CD4-positive, alpha-beta T cell (primary cell): ENCODE measurements at places on chromosomes 13 and 19.

DNA sequence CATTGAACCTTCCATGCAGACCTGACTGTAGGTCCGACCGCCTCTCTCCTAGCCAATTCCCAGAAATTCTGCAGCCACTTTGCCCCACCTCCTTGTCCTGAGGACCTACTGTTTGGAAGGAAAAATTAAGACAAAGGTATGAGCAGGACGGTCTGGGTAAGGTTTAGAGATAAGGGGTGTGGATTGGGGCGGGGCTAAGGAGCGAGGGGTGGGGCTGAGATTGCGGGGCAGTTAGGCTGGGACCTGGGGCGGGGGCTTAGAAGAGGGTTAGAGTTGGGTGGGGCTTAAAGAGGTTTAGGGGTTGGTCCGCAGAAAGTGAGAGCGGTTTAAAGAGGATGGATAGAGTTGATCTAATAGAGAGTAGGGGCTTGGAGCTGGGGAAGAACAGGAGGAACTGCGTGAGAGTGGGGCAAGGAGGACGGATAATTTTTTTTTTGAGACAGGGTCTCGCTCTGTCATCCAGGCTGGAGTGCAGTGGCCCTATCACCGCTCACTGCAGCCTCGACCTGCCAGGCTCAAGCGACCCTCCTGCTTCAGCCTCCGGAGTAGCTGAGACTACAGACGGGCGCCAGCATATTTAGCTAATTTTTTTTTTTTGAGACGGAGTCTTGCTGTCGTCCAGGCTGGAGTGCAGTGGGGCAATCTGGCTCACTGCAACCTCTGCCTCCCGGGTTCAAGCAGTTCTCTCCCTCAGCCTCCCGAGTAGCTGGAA lies 1.7 kb upstream of the ZNF865 start:
- no peak for DNase-seq

DNA sequence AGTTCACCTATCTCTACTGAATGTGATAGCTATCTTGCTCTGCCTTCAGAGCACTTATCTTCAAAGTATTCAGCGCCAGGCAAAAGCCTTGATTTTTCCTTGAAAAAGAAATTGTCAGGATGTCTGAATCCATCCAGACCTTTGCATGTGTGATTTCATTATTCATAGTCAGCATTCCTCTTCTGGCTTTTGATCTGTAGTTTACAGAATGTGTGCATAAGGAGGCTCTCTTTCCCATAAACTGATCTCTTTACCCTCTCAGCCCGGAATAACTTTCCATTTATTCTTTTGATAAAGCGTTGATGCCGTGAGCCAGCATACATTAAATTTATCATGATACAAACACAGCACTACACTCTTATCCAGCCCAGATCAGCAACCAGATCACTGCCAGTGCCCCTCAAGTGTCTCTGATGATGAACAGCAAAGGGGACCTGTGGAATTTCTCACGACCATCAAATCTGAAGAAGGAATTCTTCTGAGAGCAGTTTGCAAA lies 130.8 kb downstream of the DNAJC15 start:
- DNase-seq: no peak

- DNase-seq: no peak
Observed at GRCh38 chr13:85386424-85386823, 412.8 kb downstream of the SLITRK6 start.

DNA sequence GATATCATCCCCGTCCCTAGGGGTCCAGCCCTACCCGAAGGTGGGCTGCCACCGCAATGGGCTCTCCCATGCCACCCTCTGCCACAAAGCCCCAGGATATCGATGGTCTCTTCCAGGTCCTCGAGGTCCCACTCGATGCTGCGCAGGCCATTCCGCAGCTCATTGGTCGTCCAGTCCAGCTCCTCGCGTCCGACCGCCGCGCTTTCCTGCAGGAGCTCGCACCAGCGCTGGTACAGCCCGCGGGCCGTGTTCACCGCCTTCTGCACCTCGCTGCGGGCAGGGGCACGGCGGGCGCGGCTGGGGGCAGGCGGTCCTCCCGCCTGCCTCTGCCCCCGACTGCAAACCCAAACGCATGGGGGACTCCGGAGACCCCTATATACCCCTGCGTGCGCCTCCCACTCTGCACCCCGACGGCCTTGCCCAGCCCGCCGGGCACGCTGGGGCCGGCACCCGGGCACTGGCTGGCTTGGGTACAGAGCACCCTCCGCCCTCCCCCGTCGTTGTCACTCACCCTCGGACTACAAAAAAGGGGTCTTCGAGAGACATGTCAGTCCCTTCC lies 468 bp downstream of the STX10 start:
- no peak for DNase-seq

DNA sequence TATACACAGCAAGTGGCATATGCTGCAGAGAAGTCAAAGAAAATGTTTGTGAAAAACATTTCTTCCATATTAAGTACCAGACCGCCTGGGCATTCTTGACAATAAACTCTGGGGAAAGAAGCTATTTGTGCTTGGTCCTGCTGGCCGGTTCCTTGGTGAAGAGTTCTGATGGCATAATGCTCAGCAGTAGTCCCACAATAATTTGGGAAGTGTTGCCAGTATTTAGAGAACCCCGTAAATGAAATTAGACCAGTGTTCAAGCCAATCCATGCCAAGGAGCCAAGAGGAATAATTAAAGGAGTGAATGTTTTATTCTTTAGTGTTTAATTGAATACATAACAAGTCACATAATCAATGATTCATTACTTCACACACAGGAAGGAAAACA lies 6.3 kb downstream of the KCTD12 start:
- no peak for DNase-seq

DNA sequence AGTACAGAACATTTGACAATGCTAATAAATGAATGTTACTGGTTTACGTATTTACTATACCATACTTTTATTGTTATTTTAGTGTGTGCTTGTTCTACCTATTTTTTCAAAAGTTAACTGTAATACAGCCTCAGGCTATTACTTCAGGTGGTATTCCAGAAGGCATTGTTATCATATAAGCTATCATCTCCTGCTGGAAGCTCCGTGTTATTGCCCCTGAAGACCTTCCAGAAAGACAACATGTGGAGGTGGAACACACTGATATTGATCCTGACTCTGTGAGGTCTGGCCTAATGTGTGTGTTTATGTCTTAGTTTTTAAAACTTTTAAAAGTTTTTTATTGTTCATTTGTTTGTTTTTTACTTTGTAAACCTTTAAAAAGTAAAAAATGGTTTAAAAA lies 509.8 kb upstream of the SPRY2 start:
- no peak for DNase-seq

DNA sequence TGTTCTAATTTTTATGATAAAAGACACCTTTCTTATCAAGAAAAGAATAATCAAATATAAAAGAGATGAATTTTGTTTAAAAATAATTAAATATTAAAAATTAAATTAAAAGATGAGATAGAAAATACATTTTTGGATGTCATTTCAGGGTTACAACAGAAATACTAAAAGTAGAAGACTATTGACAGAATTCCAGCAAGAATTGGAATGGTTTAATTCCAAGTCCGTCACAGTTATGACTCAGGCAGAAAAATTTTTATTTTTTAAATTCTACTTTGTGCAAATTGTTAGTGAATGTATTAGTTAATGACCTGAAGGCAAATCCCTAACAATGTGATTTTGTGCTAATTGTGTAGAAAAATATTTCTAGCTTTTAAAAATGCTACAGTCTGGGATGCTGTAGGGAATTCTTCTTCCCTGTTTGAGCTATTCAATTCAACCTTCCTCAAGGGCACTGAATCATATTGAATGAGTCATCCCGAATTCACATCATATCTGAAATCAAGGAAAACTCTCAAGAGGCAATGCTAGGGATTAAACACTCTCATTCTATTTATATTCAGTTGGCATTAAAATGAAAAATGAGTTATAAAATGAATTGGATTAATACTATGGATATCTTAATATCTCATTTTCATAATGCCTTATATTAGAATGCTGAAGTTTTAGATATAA lies 633.5 kb upstream of the ATXN8OS start:
- DNase-seq: no peak

DNA sequence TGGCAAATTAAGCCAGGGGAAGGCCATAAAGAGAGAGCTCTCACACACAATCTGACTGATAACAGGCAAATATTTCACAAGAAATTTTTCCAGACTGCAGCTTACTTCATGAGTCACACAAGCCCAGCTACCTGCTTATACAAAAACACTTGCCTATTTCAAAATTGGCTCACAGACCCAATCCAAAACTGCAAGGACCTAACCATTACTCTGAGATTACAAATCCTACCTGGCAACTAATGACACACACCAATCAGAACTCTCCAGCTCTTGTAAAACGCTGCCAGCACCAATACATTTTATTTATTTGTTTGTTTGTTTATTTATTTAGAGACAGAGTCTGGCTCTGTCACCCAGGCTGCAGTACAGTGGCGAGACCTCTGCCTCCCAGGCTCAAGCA lies 18.1 kb upstream of the ZFP82 start:
- no peak for DNase-seq

- peak; percentile 33 for DNase-seq
Observed at GRCh38 chr19:28633319-28634018, 579.5 kb downstream of the UQCRFS1 start.

DNA sequence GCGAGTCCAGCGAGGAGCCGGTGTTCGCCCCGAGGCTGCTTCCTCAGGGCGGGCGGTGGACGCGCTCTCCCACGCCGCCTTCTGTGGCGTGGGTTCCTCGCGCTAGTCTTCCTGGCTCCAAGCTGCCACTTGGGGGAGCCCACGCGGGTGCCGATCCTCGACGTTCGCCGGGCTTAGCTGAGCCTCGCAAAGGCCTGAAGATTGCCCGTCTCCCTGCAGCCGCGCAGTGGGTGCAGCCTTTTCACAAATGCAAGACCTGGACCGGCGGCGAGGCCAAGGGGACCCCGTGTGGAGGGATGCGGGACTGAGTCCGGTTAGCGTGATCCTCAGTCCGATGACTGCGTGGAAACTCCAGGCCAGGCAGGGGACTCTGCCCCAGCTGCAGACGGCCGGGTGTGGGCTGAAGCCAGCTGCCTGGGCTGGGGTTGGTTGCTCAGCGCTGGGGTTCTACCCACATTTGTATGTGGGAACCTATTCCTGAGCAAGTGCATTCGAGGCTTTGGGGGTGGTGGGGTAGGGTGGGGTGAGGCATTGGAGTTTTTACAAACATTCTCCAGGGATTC lies 16.6 kb upstream of the LRP3 start:
- peak; percentile 72 for DNase-seq

DNA sequence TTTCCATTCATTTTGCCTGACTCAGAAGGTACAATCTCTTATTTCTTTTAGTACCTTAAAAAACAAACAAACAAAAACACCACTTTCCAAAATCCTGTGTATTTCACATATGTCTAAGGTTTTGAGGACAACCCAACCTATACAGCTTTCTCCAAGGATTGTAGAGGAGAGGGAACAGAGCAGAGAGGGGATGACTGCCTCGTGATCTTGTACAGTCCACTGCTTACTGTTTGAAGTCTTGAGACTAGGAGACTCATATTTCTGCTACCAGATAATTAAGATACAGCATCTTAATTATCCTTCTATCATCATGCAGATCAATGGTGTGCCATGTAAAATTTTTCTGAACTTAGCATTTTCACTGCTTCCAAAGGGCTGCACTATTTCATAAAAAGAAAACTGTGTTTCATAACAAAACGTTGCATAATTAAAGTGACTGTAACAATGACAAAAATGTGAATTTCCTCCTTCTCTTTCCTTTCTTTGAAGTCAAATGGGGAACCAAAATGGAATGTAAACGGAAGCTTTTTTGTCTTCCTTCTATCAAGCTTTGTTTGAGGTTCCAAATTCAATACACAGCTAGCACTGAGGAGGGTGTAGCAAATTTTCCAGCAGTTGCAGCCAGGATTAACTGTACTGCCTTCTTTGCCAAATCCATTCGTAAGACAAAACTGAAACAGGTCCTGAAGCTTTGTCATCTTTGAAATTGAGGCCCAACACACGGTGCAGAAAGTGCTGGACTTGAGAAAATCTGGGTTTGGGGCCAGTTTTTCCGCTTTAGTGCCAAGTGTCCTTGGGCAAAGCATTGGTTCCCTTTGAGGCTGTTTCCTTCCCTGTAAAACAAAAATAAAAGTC lies 34.9 kb upstream of the RCBTB2 start:
- DNase-seq: no peak
